ENCODE measurements at places on chromosomes 11 and 22. TPM values are rescaled to one million over a fixed set of nuclear protein-coding genes. Genes with fewer than 3 reads are reported as not detected.

The ISX gene
- not detected for total RNA-seq

The UBXN1 gene
- 210 TPM for total RNA-seq

The ANO5 gene
- total RNA-seq: 1.2 TPM

The MYBPC3 gene
- not detected for total RNA-seq

The KBTBD3 gene
- 3.6 TPM for total RNA-seq

The FBLN1 gene
- total RNA-seq: 0.09 TPM

The CYTH4 gene
- total RNA-seq: 0.09 TPM

The SLC22A9 gene
- total RNA-seq: not detected

The GAL gene
- 0.28 TPM for total RNA-seq

The CCDC73 gene
- not detected for total RNA-seq

The RCOR2 gene
- total RNA-seq: 0.36 TPM

The CATSPER1 gene
- total RNA-seq: 0.09 TPM

The TMA7B gene
- not detected for total RNA-seq

The CD82 gene
- 27.2 TPM for total RNA-seq

The CHRM1 gene
- not detected for total RNA-seq

The KLHDC7B gene
- total RNA-seq: not detected

The HBD gene
- not detected for total RNA-seq

The POU2AF3 gene
- not detected for total RNA-seq

The SYCE3 gene
- total RNA-seq: not detected

The TMEM123 gene
- 131 TPM for total RNA-seq

The NAA40 gene
- total RNA-seq: 13.1 TPM

The OR10A2 gene
- total RNA-seq: not detected

The HMOX1 gene
- total RNA-seq: 49.2 TPM

The GSC2 gene
- not detected for total RNA-seq

The OR10D3 gene
- not detected for total RNA-seq

The RAB36 gene
- total RNA-seq: 1.0 TPM

The OR56A1 gene
- not detected for total RNA-seq

The TMEM191C gene
- 0.38 TPM for total RNA-seq

The HOATZ gene
- not detected for total RNA-seq

The ANO9 gene
- total RNA-seq: 0.09 TPM

The OSBP2 gene
- total RNA-seq: 5.6 TPM

The KCNJ5 gene
- total RNA-seq: 0.09 TPM

The OR51B4 gene
- not detected for total RNA-seq

The OR8D4 gene
- total RNA-seq: not detected

The OR5A1 gene
- total RNA-seq: not detected

The ADM gene
- total RNA-seq: 241 TPM

The GPR83 gene
- 0.09 TPM for total RNA-seq

The UPK3A gene
- not detected for total RNA-seq

The GAB4 gene
- under 0.01 TPM for total RNA-seq

The CLMP gene
- total RNA-seq: 11.6 TPM

The ACRV1 gene
- total RNA-seq: not detected

The ESAM gene
- 70.7 TPM for total RNA-seq

The DRG1 gene
- total RNA-seq: 94.6 TPM

The SAA4 gene
- total RNA-seq: not detected

The USP2 gene
- total RNA-seq: 0.18 TPM

The BEST1 gene
- total RNA-seq: 0.28 TPM

The AQP11 gene
- 0.47 TPM for total RNA-seq

The MIAT gene
- 0.27 TPM for total RNA-seq
